ENCODE measurements at places on chromosomes 7 and 10. TPM values are rescaled to one million over a fixed set of nuclear protein-coding genes. Genes with fewer than 3 reads are reported as not detected.
A peak's percentile ranks its signal among the peaks of the same experiment; 100 is the strongest.

Gene KCNH2
- total RNA-seq: 0.66 TPM

Gene PKD2L1
- total RNA-seq: not detected

Gene GDF2
- not detected for total RNA-seq

Gene LAMTOR4
- 43.6 TPM for total RNA-seq

Gene GIMAP5
- total RNA-seq: not detected

Gene PHYH
- 30.4 TPM for total RNA-seq

Gene MMD2
- total RNA-seq: not detected

Gene MKX
- total RNA-seq: 2.3 TPM

Gene SHH
- 1.1 TPM for total RNA-seq

DNA sequence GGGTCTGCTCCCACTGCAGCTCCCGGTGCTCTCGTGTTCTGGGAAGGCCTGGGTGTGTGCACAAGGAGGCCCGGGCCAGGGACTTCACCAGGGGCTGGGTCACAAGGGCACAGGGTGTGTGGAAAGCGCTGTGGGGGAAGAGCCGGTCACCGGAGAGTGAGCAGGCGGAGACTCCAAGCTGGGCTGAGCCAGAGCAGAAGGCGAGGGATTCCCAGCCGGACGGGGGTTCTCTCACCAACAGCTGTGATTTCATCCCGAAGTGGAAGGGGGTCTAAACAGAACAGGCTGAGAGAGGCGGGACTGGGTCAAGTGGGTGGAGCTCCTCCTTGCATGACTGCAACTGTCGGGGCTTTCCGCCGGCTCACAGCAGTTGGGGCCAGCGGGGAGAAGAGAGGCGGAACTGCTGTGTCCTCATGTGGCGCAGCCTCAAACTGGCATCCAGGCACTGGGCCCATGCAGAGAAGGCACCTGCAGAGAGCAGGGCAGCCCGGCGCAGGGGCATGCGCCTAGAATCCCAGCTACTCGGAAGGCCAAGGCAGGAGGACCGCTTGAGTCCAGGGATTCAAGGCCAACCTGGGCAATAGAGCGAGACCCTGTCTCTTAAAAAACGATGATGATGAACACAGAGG lies 7.6 kb upstream of the ORAI2 start:
- no peak for DNase-seq

- DNase-seq: no peak
Measured at GRCh38 chr7:82051601-82052000, 281.8 kb upstream of the HGF start.

- DNase-seq: no peak
Measured at GRCh38 chr7:115410434-115410820, 488.5 kb downstream of the MDFIC start.

- DNase-seq: no peak
Measured at GRCh38 chr10:94293354-94293753, 69.4 kb downstream of the NOC3L start.

GRCh38 chr10:52129410-52130178 lies 184.5 kb upstream of the DKK1 start:
- DNase-seq: no peak

DNA sequence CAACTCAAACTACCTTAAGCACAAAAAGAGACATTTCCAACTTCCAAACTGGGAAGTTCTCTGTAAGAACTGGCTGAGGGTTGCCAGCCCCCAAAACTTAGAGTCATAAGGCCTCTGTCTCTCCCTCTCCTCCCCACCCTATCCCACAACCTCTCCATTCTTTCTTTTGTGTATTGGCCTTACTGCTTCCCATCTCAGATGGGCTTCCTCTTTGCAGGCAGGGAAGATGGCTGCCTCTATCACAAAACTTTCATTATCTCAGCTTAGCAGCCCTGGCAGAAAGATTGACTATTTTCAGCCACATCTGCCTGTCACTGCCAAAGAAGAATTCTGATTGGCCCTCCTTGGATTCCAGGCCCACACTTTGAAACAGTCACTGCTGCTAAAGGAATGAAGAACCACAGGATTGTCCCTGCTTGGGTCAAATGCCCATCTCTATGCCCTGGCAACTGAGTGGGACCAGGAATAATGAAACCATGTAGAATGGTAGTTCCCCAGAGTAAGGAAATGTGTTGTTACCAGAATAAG lies 58.0 kb upstream of the PRKAR2B start:
- no peak for DNase-seq

- no peak for DNase-seq
Measured at GRCh38 chr7:16647435-16647960, 1.5 kb downstream of the BZW2 start.

DNA sequence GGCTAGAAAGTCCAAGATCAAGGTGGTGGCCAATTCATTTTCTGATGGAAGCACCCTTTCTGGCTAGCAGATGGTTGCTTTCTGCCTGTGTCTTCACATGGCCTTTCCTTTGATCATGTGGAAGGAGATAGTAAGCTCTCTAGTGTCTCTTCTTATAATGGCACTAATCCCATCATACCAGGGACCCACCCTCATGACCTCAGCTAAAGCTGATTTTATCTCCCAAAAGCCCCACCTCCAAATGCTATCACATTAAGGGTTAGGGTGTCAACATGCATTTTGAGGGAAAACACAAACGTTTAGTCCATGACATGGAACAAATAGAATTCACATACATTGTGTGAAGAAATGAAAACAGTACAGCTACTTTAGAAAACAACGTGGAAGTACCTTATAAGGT lies 100.0 kb downstream of the VPS50 start:
- no peak for DNase-seq

DNA sequence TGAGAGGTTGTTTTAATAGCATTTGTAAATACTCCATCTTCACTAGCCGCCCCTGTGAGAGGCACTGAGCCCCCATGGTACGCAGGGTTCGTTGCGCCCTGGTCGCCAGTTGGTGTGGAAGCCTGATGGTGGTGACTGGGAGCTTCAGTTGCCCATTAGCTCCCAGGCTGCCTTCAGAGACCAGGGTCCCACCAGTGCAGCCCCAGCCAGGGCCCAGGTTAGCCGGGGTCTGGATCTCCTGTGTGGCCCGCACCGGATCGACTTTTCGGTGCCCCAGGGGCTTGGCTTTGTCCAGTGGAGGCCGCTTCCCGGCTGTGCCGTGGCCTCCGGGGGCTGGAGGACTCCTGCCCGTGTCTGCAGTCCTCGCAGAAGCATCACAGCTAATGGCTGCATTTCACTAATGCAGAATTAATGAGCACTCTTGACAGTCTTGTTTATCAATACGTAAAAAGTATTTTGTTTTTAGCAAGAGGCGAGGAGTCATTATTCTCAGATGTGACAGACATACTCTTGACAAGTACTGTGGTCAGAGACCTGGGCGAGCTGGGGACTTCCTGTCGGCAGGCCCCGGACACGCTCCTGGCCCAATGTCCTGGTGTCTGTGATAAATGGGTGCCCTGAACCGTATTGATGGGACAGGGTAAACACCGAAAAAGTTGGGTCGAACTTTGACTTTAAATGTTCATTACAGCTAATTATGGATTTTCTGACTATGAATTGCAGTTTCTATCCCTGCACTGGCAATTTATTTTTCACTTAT lies 99.8 kb downstream of the NKX6-2 start:
- DNase-seq: no peak

- no peak for DNase-seq
Measured at GRCh38 chr10:132270721-132271457, 36.9 kb downstream of the STK32C start.

GRCh38 chr10:22765660-22766547 lies 51.5 kb upstream of the PIP4K2A start:
- DNase-seq: no peak

- DNase-seq: no peak
Measured at GRCh38 chr7:121954803-121955202, 81.8 kb downstream of the PTPRZ1 start.

DNA sequence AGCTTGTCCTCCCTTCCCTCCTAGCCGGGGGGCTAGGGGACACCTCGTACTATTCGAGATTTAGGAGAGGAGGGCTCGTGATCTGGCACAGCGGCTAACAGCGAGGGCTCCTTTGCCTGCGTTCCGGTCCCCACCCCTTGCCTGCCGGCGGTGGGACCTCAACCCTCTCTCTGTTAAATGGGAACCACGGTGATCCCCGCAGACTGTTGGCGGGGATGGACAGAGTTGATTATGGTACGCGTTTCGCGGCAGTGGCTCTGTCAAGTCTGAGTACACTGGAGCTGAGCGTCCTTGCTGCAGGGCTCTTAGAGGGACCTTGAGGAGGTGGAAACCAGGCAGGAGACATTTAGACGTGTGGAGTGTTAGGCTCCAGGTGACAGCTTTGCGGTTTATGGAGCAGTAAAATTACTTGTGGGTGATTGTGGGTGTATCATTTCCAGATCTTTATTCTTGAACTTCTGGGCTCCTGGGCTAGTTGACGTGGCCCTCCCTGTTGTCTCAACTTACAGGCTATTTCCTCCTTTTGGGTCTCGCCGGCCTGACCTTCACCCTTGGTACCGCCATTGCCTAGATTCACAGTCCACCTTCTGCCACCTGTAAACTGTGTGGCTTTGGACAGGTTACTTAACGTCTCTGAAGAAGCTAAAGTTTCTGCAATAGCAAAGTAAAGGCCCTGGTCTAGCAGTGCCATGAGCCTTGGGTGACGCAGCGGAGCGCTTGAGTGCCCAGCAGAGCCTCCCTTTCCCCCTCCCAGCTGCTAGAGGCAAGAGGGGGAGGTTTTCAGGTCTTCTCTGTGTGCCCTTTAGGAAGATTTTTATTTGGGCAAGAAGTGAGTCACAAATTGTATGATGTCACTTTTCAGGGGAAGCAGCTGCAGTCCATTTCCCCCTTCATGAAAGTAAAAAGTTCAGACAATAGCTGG lies 739 bp downstream of the CASP7 start:
- DNase-seq: peak; percentile 12

DNA sequence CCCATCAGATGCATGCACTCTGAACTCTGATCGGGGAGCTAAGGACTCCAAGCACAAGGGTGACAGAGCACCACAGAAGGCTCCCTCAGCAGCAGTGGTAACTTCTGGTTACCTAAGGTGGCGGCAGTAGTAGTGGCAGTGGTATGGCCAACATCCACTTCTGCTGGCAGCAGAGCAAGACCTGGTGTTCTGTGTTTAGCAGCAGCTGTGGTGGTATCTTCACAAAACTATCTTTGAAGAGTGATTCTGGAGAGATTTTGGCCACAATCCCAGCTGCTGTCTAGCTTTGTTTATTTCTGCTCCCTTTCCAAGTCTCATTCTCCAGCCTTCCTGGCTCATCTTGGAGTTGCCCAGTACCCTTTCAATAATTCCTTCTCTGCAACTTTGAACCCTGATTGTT lies 102.4 kb upstream of the LRGUK start:
- no peak for DNase-seq

DNA sequence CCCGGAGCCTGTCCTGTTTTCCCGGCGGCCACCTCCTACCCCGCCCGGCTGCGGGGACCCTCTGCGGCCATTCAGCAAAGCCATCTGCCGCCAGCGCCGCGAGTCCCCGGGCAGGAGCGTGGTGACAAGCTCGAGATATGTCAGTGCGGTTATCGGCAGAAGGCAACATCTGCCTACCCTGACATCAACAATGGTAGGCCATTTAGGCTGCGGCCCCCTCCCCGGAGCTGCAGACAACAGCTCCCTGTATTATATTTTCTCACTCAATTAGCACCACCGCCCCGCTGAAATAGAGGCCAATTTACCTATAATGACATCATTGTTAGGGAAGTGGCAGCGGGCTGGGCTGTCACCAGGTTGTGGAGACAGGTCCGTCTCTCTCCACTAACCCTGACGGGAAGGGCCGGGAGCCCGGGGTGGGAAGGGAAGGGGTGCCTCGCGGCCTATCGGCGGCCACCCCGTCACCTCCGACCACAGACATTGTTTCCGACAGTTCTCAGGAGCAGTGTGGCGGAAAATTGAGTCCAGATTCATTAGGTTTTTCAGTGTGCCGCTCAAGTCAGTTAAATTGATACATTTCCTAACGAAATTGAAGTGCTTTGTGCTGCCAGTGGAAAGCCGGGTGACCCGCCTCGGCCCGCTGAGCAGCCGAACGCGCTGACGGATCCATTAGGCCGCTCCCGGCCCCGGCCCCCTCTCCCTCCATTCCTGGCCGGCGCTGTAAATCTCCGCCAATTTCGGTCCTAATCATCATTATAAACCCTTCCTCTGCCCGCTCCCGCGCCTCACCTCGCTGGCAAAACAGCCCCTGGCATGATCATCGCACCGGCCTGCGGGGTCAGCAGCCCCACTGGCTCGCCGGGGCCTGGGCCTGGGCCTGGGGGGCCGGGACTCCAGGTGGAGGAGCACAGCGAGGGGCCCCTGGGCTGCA lies 43.0 kb downstream of the UNCX start:
- DNase-seq: no peak

DNA sequence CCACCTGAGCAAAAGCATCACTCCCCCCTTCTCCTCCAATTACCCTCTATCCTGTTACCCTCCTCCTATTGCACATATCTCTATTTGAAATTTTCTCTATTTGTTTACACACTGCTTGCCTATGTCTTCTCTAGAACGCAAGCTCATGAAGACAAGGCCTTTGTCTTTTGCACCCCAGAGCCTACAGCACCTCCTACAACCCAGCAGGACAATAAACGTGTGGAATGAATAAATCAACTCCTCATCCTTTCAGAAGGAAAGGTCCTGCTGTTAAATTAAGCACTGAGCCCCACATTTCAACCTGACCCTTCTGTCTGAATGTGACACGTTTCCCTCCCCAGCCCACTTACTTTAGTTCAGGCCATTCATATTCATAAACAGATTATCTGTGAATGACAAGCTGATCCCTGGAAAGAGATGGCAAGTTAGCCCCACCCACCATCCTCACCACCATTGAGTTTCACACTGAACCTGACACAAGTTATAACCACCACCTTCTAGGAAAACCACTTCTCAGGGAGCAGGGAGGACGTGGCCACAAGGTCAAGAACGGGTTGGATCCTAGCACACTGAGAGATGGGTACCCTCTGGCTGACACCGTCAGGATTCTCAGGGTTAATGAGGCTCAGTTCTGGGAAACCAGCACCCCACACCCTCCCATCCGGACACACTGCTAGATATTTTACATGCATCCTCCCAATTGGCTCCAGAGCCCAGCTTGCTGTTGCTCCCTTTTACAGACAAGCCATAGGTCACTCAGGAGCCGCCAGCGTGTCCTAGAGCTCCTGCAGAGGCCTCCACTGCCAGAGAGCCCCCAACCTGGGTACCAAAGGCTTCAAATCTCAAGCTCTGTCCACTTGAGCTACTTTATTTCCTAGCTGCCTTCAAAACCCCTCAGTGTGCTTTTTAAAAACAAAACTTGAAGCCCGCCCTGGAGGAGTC lies 934 bp downstream of the PRTFDC1 start:
- DNase-seq: peak; percentile 20

All from Calu3 (cell line).